Activated CD4-positive, CD25-positive, alpha-beta regulatory T cell (primary cell): ENCODE measurements at places on chromosomes 16 and 17.

GRCh38 chr17:30333503-30334360, at the start of gene TMIGD1:
Gene TMIGD1 (minus strand): TSS chr17:30334057. CDS start chr17:30332133, 1,924 bp downstream.
- no peak for DNase-seq

- no peak for DNase-seq
Measured at GRCh38 chr16:89047331-89048089, 46.1 kb upstream of the ACSF3 start.

DNA sequence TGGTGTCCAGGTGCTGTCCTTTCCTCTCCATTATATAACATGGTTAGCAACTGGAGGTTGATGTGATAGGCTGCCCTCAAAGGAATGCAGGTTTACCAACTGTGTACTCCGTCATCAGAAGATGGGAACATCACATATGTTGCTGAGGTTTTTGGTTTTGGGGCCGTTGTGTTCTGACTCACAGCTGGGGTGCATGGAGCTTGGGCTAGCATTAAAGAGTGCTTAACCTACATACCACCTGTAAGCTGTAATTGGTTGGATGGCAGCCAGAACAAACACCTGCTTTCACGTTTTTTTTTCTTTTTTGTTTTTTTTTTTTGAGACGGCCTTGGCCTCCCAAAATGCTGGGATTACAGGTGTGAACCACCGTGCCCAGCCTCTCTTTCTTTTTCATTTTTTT, 20.9 kb downstream of the TMEM11 start:
- DNase-seq = no peak

DNA sequence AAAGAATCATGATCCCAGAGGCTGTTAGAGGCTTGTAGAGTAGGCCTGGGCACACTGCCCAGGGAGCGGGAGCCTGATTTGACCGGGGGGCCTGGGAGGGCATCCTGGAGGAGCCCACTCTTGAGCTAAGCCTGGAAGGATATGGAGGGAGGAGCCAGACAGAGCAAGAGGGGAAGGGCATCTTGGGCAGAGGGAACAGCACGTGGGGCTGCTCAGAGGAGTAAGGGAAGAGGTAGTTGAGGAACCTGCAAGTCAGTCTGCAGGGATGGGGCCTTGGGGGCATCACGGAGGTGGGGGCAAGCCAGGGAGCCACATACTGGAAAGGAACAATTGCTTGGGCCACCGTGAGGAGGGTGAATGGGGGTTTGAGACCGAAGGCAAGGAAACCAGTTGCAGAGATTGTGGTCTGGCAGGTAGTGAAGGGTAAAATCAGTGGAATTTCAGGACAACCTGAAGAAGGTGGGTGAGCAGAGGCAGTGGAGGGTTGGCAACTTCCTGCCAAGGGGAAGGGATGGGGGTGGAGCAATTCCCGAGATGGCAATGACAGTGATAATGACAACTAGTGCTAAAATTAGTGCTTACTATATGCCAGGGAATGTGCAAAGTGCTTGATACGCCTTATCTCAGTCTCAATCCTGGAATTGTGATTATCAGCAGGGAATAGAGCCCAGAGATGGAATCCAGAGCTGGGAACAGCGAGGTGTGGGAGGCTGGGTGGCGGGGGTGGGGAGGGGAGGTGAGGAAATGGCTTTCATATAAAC, 9.7 kb upstream of the RAI1 start:
- no peak for DNase-seq

- no peak for DNase-seq
Measured at GRCh38 chr16:48168075-48168474, 12.3 kb upstream of the ABCC12 start.

DNA sequence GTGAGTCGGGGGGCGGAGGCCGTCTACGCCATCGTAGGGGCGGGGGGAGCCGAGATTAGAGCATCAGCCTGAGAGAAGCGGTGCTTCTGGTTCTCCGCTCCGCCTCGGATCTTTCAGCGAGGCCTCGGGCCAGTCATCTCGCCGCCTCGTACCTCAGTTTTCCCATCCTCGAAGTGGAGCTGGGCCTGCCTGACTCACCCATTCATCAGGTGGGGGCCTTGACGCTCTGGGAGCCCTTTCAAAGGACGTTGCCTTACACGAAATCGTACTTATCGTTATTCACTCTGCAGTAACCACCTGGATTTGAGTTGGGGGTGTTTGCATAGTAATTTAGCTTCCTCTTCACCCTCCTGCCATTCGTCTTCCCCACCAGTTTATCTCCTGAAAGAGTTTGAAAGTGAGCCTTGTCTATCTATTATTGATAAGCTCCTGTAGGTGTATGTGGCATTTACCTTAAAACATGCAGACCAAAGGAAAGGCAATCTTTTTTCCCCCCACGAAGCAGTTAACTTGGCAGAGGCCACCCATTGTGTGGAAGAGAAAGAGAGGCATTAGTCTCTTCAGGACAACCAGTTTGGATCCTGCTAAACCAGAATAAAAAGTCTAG, 674 bp downstream of the TAF15 start:
- DNase-seq = no peak
